Body of pancreas (tissue), 4 donors: ENCODE measurements at places on chromosomes 2 and 18. TPM values are rescaled to one million over a fixed set of nuclear protein-coding genes. Genes with fewer than 3 reads are reported as not detected.

The PPM1B gene
- 27.0 TPM for total RNA-seq

GRCh38 chr2:240820607-240821428, 799 bp upstream of the KIF1A start:
- no peak for DNase-seq
- no peak overlapping the region for H3K4me3 ChIP-seq
- peaks cover 41% of the 10 kb centered on the region for H3K4me1 ChIP-seq
- no peak overlapping the region for H3K27ac ChIP-seq

The KCNG3 gene
- 6.9 TPM for total RNA-seq

DNA sequence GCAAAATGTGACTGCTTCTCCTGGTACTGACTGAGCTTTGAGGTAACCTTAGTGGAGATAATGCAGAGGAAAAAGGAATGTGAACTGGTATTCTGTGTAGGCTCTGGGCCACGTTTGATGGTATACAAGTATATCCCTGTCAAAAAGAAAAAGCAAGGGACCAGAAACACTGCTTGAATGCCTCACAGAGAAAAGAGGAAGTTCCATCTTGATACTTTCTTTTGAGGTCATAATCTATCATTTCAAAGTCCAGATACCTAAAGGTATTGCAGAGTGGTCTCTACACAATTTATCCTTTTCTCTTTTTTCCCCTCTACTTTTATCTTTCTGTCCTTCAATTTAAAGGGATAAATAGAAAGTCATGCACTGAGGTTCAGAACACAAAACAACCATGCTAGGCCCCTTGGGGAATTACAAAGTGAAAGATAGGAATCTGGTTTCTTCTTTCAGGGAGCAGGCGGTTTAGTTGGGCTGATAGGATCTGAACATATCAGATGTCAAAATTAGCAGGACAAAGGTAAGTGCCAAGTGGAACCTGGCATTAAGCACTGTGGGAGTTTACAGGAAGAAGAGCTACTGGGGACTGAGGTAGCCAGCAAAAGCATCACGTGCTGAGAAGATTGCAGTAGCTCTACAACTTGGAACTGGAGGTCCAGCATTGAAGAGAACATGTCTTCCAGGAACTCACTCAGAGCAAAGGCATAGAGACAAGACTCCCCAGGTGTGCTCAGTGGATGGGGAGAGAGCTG, 121.2 kb downstream of the LYPD6 start:
- no peak overlapping the region for H3K4me3 ChIP-seq
- H3K4me1 ChIP-seq = no peaks in the 10 kb centered on the region
- H3K27ac ChIP-seq = no peak overlapping the region
- H3K36me3 ChIP-seq = no peaks in the 10 kb centered on the region
- H3K27me3 ChIP-seq = no peaks in the 10 kb centered on the region

- no peak for DNase-seq
- H3K4me1 ChIP-seq = no peaks in the 10 kb centered on the region
- H3K36me3 ChIP-seq = no peaks in the 10 kb centered on the region
- H3K27me3 ChIP-seq = no peaks in the 10 kb centered on the region
- H3K27ac ChIP-seq = no peak overlapping the region
Observed at GRCh38 chr2:74332550-74333174, 10.6 kb downstream of the SLC4A5 start.

DNA sequence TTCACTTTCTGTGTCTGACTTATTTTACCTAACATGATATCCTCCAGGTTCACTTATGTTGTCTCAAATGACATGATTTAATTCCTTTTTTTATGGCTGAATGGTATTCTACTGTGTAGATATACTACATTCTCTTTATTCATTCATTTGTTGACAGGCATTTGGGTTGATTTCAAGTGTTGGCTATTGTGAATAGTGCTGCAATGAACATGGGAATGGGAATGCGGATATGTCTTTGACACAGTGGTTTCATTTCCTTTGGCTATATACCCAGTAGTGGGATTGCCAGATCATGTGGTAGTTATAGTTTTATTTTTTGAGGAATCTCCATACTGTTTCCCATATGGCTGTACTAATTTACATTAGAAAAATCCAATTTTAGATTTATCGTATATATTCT, 195.4 kb upstream of the KLHL14 start:
- no peak overlapping the region for H3K27ac ChIP-seq
- no peak for DNase-seq

GRCh38 chr2:220002699-220003098, 375.3 kb downstream of the SLC4A3 start:
- no peaks in the 10 kb centered on the region for H3K27me3 ChIP-seq
- DNase-seq = no peak
- H3K36me3 ChIP-seq = no peaks in the 10 kb centered on the region
- peaks cover 12% of the 10 kb centered on the region for H3K4me1 ChIP-seq
- no peak overlapping the region for H3K4me3 ChIP-seq

- H3K4me3 ChIP-seq = no peak overlapping the region
- H3K27me3 ChIP-seq = no peaks in the 10 kb centered on the region
- no peak for DNase-seq
- no peaks in the 10 kb centered on the region for H3K4me1 ChIP-seq
- H3K27ac ChIP-seq = no peak overlapping the region
Observed at GRCh38 chr2:143071185-143071876, 57.9 kb upstream of the ARHGAP15 start.

DNA sequence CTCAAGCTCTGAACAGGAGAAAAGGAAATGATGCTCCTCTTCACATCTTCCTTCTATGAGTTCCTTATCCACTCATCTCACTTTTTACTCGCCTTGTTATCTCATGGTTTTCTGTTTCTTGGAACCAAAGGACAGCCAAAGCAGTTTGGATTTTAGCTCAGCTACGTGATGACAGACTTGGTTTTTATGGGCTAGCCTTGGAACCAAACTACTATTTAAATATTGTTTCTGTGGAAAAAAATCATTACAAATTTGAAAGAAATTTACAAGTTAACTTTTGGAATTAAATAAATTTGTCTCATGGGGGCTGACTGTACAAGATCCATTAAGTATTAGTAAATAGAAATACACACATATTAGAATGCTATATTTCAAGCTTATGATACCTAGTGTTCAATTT, 727.8 kb upstream of the FANCL start:
- no peak overlapping the region for H3K27ac ChIP-seq
- H3K36me3 ChIP-seq = no peaks in the 10 kb centered on the region
- no peaks in the 10 kb centered on the region for H3K4me1 ChIP-seq
- no peak for DNase-seq

DNA sequence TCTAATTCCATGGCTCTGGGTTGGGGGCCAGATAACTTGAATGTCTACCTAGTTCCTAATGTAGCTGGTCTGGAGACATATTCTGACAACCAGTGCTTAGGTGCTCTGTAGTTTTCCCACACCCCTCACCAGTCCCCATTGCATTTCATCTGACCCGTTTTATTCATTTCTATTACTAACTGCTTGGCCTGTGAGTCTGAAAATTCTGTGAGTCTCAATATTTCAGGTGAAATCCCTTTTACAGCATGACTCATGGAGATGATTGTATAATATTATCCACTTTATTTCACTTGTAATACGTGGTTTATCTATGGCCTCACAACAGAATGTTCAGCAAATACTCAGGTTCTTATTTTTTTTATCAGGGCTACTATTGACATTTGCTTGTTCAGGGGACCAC, 103.7 kb upstream of the UGP2 start:
- DNase-seq = no peak
- no peaks in the 10 kb centered on the region for H3K36me3 ChIP-seq
- no peaks in the 10 kb centered on the region for H3K27me3 ChIP-seq
- peaks cover 36% of the 10 kb centered on the region for H3K4me1 ChIP-seq
- no peak overlapping the region for H3K27ac ChIP-seq

The TAF1B gene
- total RNA-seq = 19.5 TPM

- H3K27me3 ChIP-seq = no peaks in the 10 kb centered on the region
- DNase-seq = no peak
- H3K36me3 ChIP-seq = peaks cover 6% of the 10 kb centered on the region
- no peak overlapping the region for H3K27ac ChIP-seq
- H3K4me3 ChIP-seq = no peak overlapping the region
- H3K4me1 ChIP-seq = peaks cover 9% of the 10 kb centered on the region
Observed at GRCh38 chr2:24269265-24269664, 91.1 kb downstream of the ITSN2 start.

GRCh38 chr2:235806986-235807750, 313.3 kb downstream of the AGAP1 start:
- H3K36me3 ChIP-seq = no peaks in the 10 kb centered on the region
- DNase-seq = no peak
- no peaks in the 10 kb centered on the region for H3K4me1 ChIP-seq
- no peaks in the 10 kb centered on the region for H3K27me3 ChIP-seq
- H3K4me3 ChIP-seq = no peak overlapping the region

- no peak overlapping the region for H3K27ac ChIP-seq
- H3K4me3 ChIP-seq = no peak overlapping the region
- DNase-seq = no peak
Observed at GRCh38 chr18:35755369-35755768, 173.8 kb downstream of the GALNT1 start.

- H3K27me3 ChIP-seq = no peaks in the 10 kb centered on the region
- DNase-seq = no peak
- H3K27ac ChIP-seq = no peak overlapping the region
- no peak overlapping the region for H3K4me3 ChIP-seq
- no peaks in the 10 kb centered on the region for H3K36me3 ChIP-seq
- H3K4me1 ChIP-seq = peaks cover 13% of the 10 kb centered on the region
Observed at GRCh38 chr2:75157435-75157834, 41.9 kb downstream of the TACR1 start.

- no peaks in the 10 kb centered on the region for H3K4me1 ChIP-seq
- no peak overlapping the region for H3K4me3 ChIP-seq
- DNase-seq = no peak
- H3K27ac ChIP-seq = no peak overlapping the region
- no peaks in the 10 kb centered on the region for H3K36me3 ChIP-seq
Observed at GRCh38 chr18:28065031-28065792, 111.7 kb downstream of the CDH2 start.

- H3K27ac ChIP-seq = no peak overlapping the region
- no peak for DNase-seq
- H3K27me3 ChIP-seq = no peaks in the 10 kb centered on the region
- no peak overlapping the region for H3K4me3 ChIP-seq
Observed at GRCh38 chr2:235162837-235163197, 211.0 kb downstream of the SH3BP4 start.

- peaks cover 37% of the 10 kb centered on the region for H3K36me3 ChIP-seq
- no peak overlapping the region for H3K4me3 ChIP-seq
- H3K27ac ChIP-seq = peak overlapping the region; percentile 59
- H3K27me3 ChIP-seq = no peaks in the 10 kb centered on the region
- DNase-seq = no peak
Observed at GRCh38 chr2:54641988-54642387, 81.5 kb upstream of the EML6 start.

The HTR2B gene
- total RNA-seq = not detected

GRCh38 chr2:12269041-12269972, 447.4 kb upstream of the TRIB2 start:
- H3K4me3 ChIP-seq = no peak overlapping the region
- no peaks in the 10 kb centered on the region for H3K27me3 ChIP-seq
- DNase-seq = no peak
- H3K27ac ChIP-seq = no peak overlapping the region

DNA sequence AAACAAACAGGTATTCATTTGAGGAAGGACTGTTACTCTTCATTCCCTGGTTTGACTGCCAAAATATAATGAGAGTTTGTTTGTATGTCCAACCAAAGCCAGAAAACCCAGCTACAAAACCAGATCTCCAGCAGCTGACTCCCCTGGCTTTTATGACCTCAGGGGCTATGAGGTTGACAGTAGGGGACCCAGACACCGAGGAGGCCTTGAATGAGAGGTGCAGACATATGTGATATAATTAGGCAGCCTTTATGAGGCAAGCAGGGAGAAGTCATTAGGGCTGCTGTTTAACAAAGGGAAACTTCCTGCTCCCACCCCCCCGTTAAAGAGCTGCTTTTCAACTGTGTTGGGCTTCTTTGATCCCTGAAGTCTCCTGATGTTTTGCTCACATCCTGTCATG, 236.7 kb downstream of the SLC4A3 start:
- DNase-seq = no peak
- H3K4me3 ChIP-seq = no peak overlapping the region
- H3K27me3 ChIP-seq = no peaks in the 10 kb centered on the region
- H3K27ac ChIP-seq = no peak overlapping the region

GRCh38 chr2:202140522-202141252, 67.6 kb downstream of the KIAA2012 start:
- H3K27ac ChIP-seq = no peak overlapping the region
- H3K4me1 ChIP-seq = no peaks in the 10 kb centered on the region
- no peaks in the 10 kb centered on the region for H3K36me3 ChIP-seq

GRCh38 chr2:132383956-132384355, 32.6 kb upstream of the GPR39 start:
- H3K27me3 ChIP-seq = no peaks in the 10 kb centered on the region
- H3K27ac ChIP-seq = no peak overlapping the region
- peaks cover 4% of the 10 kb centered on the region for H3K4me1 ChIP-seq
- H3K4me3 ChIP-seq = no peak overlapping the region
- DNase-seq = no peak

The HOXD13 gene
- not detected for total RNA-seq

DNA sequence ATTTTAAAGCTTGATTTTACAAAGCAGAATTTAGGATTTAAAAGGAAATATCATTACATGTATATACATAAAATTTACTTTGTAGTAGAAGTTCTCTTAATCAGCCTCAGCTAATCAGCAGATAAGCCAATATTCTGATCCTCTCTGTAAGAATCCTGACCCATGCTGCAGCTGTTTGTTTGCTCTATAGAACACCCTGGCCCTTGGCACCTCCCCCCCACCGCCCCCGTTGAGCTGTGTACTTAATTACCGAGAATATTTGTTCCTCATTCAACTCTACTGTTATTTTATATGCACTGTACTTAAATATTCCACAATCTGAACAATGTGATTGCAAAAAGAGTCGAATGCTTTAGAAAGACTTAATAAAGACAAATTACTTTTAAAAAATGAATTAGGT, 98.0 kb downstream of the EVA1A start:
- no peaks in the 10 kb centered on the region for H3K36me3 ChIP-seq
- no peaks in the 10 kb centered on the region for H3K27me3 ChIP-seq
- H3K27ac ChIP-seq = no peak overlapping the region
- DNase-seq = no peak

DNA sequence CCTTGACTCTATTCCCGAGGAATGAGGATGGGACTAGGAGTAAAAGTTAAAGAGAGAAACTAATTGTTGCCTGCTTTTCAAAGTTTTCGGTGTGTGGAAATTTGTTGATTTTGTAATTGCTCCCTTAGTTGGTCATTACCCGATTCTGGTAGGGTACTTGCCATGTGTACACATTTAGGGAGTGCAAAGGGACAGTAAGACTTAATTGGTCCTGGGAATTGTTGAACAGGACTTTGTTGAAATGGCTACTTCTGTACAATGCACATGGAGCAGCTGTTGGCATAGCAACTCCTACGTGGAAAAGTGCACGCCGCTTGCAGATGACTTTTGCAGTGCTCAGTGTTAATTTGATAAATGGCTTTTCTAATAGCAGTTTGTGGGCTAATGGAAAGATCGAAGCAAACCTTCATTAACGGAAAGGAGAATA, 22.9 kb downstream of the EPAS1 start:
- H3K36me3 ChIP-seq = no peaks in the 10 kb centered on the region
- peaks cover 48% of the 10 kb centered on the region for H3K4me1 ChIP-seq
- H3K4me3 ChIP-seq = no peak overlapping the region
- H3K27me3 ChIP-seq = no peaks in the 10 kb centered on the region

- peaks cover 40% of the 10 kb centered on the region for H3K4me1 ChIP-seq
- H3K27ac ChIP-seq = no peak overlapping the region
- no peak overlapping the region for H3K4me3 ChIP-seq
- H3K36me3 ChIP-seq = no peaks in the 10 kb centered on the region
Observed at GRCh38 chr2:237491515-237492118, 4.6 kb downstream of the MLPH start.

The GPBAR1 gene
- 3.1 TPM for total RNA-seq

The LIMS3 gene
- 4.7 TPM for total RNA-seq

The FSHR gene
- total RNA-seq = not detected

- no peak overlapping the region for H3K27ac ChIP-seq
- H3K4me1 ChIP-seq = peaks cover 23% of the 10 kb centered on the region
- no peak for DNase-seq
- H3K36me3 ChIP-seq = no peaks in the 10 kb centered on the region
- H3K4me3 ChIP-seq = no peak overlapping the region
- H3K27me3 ChIP-seq = no peaks in the 10 kb centered on the region
Observed at GRCh38 chr2:150178591-150178990, 308.9 kb downstream of the RND3 start.
